ENCODE measurements at places on chromosomes 11 and 22.

DNA sequence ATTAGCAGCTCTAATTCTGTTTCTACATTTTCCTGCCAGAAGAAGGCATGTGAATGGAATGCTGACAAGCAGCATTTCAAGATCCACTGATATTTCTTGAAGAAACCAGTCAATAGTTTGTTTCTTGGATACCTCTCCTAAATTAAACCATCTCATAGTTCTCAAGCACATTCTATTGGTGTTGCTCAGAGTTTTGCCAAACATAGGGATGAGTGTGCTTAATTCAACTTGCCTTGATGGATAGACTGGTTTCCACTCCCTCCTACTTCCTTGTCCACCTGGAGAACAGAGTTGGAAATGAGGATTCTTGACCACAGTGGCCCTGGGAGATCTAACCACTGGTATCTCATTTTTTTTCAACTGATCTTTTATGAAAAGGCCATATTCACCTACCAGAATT lies 29.8 kb upstream of the DDX10 start:
- DNase-seq, result no peak

GRCh38 chr11:56013805-56014204 lies 13.6 kb upstream of the OR5AS1 start:
- no peak for DNase-seq

- DNase-seq, result no peak
Measured at GRCh38 chr11:68255526-68255925, 16.2 kb downstream of the C11orf24 start.

DNA sequence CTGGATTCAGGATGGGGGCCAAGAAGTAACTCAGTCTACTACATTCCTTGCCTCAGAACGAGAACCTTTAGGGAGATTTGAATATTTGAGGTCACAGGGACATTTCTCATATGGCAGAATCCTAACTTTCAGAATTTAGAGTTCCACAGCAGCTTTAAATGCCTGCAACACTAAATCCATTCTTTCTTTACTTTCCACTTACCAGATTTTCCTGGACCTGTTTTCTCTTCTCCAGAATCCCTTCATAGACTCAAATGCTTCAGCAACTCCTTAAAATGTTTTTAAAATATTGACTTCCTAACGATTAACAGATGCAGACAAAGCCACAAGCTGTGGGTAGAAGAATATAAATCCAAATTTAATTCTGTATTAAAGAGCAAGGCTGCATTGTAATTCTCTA lies 63.1 kb downstream of the PRSS23 start:
- DNase-seq, result no peak

- DNase-seq, result no peak
Measured at GRCh38 chr11:46628961-46629360, 11.6 kb downstream of the ATG13 start.

DNA sequence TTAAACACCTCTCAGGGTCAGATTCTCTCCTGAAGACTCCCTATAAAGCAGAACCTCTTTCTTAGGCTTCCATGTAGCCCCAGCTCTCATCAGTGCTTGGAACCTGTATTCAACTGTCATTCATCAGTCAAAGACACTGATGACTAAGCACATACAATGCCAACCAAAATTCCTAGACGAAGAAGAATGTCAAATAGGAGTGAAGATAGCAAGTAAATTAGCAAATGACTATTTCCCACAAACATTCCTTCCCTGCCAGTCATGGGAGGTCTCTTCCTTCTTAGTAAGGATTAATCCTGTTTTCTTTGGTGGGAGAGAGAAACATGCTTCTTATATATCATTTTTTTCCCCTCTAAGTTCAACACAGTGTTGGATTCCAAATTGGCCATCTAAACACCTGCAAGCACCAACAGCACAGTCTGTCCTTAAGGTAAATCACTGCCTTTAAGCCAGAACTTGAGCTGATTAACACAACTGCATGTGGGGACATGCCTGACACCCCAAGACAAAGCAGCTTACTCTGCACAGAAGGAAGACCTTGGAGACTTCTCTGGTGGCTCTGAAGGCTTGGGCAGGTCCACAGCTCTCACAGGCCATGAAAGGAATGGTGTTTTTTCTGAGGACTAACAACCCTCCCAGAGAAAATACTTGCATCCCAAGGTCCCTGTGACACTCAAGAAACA lies 47.5 kb upstream of the ME3 start:
- no peak for DNase-seq

GRCh38 chr22:27868732-27869282 lies 50.2 kb downstream of the PITPNB start:
- DNase-seq, result no peak

DNA sequence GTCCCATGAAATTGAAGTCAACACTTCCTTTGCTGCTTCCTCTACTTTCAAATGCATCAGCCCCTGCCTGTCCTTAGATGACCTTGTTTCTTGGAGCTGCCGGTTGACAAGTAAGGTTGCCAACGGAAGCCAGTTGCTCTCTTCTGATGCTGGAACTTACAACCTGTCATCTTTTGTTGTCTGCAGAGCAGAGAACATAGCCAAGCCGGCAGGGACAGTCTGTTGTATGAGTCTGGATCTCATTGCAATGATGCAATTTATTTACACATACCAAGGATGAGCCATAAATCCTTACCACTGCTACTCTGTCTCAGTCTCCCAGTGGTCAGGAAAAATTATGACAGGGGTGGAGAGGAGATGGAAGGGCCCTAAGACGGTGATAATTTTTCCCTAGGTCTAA lies 151.4 kb downstream of the BLID start:
- DNase-seq, result no peak

DNA sequence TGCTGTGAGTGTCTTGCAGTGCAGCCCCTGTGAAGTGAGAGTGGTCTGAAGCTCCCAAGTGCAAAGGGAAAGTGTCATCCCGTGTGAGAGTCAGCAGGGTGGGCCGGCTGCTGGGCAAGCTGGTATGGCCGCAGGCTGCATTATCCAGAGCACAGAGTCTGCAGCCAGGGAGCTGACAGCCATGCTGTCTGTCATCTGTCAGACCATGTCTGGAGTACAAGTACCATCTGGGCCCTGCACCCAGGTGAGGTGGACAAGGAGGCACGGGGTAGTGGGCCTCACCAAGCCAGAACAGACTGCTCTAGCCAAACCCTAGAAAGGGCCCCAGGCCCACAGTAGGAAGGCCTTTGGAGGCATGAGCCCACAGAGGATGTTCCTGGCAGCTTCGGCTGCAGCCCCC lies 20.2 kb downstream of the LMO1 start:
- no peak for DNase-seq

DNA sequence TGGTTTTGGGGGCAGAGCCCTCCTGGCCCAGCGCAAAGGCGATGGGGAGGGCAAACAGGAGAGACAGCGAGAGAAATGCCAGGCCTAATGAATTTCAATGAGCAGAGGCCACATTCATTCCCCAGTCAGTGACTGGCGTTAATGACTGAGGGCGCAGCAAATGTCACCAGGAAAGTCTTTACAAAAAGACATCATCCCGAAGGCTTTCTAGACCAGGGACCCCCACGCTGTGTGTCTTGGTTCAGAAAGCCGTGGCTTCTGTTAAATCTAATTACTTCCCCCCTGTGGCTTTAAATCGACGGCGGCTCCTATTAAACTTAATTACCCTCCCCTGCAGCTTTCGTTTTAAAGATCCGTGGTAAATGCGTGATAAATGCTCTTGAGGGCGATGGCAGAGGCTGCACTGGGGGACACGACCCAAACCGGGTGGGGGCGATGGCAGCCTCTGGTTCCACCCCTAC lies 1.6 kb upstream of the FGF19 start:
- DNase-seq, result no peak

DNA sequence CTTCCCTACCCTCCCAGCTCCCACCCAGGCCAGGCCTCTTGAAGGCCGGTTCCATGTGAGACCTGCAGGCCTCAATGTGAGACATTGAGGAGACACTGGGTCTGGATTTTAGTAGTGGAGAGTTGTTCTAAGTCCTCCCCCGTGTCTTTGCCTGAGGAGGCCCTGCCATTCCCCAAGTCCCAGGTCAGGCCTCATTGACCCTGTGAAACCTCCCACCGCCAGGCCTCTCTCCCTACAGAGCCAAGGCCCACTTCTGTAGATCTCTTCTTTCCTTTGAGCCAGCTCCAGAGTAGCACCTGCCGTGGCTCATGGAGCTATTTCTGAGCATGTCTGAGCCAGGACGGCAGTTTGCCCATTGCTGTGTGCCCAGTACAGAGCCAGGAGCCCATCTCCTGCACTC lies 1419.6 kb downstream of the TBC1D22A start:
- DNase-seq, result no peak

DNA sequence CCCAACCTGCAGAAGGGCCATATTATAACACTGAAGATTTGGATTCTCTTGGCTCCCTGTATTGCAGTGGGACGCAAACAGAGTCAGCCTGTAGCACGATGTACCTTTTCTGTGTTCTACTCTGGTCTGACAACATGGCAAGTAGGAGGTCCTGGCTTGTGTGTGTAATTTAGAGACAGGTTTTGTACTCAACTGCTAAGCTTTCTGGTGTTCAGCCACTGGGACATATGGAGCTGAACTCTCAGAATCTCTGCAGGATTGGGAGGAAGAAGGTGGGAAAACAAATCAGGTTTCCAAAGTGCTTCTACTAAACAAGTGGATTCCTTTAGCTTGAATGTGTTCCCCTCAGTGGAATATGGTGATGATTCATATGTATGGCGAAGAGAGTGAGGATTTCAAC lies 192.5 kb upstream of the MTMR2 start:
- DNase-seq, result no peak

DNA sequence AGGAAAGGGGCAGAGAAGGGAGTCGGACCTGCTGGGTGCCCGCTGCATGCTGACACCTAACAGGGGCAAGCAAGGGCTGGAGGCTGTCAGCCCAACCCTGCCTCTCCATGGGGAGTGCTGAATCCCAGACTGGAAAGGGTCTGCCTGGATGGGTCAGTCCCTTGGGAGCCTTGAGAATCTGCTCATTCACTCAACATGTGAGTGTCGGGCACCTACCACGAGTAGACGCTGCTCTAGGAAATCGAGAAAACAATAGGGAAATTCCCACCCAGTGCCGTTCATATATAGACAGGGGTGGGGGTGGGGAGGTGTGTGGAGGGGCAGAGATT lies 4.4 kb upstream of the CTSD start:
- DNase-seq, result no peak

DNA sequence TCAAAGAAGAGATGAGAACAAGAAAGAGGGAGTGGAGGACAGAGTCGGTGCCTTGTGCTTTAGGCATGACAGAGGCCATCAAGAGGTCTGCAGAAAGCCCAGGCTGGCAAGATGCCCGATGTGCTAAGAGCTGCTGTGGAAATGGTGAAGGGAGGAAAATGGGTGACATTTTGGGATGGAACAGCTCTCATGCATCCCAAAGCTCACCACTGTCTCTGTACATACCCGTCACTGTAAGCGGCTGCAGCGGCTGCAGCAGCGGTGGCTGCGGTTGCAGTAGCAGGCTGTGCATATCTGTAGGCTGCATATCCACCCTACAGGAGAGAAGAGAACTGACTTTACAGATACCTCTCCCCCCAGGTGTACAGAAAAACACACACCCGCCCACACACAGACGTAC lies 28.6 kb downstream of the APOL5 start:
- no peak for DNase-seq

- peak; percentile 19 for DNase-seq
Measured at GRCh38 chr11:61362542-61362875, 335 bp downstream of the TMEM138 start.

DNA sequence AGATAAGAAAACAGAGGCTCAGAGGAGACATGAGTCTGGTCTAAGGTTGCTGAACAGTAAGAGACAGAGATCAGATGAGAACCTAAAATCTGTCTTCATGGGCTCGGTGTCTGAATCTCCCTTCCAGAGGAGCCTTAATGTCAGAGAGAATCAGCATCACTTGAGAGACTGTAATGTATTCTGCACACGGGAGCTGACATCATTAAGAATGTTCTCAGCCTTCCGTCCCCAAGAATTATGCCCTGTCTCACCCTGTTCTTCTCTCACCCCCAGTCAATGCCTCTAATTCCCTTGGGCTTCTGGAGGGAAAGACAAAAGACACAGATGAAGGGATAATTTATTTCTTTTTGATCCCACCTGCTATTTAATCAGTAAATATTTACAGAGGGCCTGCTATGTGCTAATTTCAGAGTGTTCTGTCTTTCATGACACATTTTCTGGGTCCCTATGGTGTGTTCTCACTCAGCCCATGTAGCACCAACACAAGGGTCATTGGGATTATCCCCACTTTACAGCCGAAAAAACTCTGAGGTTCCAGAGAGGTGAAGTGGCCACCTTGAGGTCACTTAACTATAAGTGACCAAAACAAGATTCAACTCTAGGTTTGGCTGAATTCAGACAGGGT lies 61.8 kb downstream of the CD82 start:
- DNase-seq, result no peak

GRCh38 chr11:10920205-10920604 lies 62.4 kb upstream of the ZBED5 start:
- DNase-seq, result no peak

- DNase-seq, result no peak
Measured at GRCh38 chr11:108199446-108200321, 22.8 kb downstream of the NPAT start.

DNA sequence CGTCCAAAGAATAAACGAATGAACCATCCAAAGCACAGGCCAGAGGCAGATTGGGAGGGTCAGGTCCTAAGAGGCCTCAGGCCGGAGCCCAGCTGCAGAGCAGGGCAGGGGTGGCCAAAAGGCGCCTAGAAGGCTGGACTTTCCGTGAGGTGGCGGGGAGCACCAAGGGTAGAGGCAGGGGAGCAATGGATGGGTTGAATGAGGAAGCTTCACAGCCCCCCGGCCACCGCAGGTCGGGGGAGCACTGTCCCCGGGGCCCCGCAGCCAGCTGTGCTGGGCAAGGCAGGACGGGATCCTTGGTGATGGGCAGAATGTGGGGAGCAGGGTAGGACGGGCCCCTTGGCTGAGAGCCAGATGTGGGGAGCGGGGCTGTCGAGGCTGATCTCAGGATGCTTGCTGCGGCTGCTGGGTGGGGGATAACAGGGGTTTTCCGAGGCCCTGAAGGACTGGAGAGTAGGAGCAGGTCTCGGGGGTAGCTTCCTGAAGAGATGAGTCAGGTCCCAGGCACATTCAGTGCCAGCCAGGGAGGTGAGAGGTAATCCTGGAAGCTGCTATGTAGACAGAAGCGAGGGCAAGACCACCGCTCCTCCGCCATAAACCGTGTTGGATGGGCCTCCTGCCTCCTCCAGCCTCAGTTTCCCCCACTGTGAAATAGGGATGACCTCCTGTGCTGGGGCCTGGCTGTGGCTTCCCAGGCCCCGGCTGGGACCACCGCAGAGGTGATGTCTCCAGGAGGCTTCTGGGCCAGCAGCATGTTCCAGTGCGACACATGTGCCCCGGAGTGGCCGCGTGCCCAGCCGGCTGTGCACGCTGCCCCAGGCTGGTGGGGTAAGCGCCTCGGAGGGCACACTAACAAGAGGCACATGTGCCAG lies 34.6 kb upstream of the KCNQ1OT1 start:
- DNase-seq, result no peak

All from activated CD4-positive, alpha-beta T cell treated with anti-CD3 and anti-CD28 coated beads, Interleukin-2, amount 50 U/mL, for 1 hour (primary cell).